ENCODE measurements at places on chromosomes 5 and 9. TPM values are rescaled to one million over a fixed set of nuclear protein-coding genes. Genes with fewer than 3 reads are reported as not detected.

DNA sequence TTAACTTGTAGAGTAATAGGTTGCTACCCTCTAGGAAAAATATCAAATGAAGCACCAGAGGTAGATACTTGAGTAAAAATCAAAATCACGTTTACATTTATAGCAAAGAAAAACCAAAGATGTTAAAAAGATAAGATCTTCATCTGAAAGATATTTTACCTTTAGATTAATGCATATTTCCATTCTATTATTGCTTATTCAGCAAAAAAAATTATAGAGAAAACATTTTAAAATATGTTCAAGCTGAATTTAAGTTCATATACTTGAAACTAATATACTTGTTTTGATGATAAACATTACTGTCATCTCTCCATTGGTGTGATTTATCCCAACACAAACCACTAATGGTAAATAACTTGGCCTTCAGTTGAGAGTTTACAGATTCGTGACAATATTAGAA, 422.3 kb downstream of the CAAP1 start:
- DNase-seq = no peak

GRCh38 chr9:13274886-13275641, 4.4 kb downstream of the MPDZ start:
- DNase-seq = peak; percentile 13

GRCh38 chr5:92838253-92838652, 742.8 kb downstream of the NR2F1-AS1 start:
- peak; percentile 52 for DNase-seq

GRCh38 chr5:128637031-128637430, 99.0 kb upstream of the FBN2 start:
- DNase-seq = no peak

DNA sequence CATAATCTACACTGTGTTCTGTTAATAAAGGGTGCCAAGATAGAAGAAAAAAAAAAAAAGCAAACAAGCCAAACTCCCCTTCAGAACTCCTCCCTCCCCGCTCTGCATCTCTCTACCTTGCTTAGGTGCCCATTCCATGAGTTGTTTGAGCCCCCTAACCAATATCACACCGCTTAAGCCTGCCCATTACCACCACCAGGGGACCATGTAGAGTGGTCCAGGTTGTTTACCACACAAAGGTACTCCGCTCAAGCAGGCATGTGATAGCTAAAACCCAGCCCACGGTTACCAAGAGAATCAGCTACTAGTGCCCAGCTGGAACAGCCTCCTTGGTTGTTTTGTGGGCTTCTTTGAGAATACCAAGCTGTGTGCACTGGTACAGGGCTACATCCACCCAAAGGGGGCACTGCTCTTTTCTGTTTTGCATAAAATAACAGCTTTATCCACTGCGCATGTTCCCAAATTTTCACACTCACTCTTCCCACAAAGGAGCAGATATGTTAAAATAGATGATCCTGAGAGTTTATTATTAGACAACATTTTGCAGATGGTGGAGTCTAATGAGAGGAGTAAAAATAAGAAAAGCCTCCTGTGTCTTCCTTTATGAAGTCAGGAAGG, 304.1 kb downstream of the DEPDC1B start:
- no peak for DNase-seq

- no peak for DNase-seq
These were observed 245.9 kb downstream of the SAXO1 start for GRCh38 chr9:18786911-18787650.

DNA sequence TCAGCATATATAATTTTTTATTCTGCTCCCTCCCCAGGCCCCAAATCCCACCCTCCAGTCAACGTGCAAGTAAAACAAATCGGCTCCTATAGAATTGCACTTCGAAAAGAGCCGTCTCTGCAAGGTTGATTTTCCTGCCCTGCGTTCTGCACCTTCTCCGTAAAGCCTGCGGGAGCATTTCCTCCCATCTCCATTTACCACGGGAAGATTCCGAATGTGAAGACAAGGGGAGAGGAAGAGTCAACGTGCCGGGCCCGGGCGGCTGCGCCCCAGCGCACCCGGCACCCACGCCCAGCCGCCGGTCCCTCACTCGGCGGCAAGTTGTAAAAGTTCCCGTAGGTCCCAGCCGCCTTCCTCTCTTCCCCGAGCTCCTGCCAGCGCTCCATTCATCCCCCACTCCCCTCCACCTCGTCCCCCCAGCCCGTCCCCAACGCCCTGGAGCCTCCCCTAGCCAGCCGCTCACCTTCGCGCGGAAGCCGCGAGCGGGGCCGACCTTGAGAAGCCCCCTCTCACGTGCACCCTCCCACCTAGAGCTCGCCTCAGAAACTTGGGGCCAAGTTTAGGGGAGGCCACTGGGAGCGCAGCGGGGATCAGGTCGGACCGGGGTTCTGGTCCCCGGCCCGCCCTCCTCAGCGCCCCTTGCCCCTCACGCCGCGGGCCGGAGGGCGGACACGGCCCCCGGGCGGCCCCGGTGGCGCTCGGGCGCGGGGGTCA, 431 bp downstream of the BNC2 start:
- peak; percentile 23 for DNase-seq

DNA sequence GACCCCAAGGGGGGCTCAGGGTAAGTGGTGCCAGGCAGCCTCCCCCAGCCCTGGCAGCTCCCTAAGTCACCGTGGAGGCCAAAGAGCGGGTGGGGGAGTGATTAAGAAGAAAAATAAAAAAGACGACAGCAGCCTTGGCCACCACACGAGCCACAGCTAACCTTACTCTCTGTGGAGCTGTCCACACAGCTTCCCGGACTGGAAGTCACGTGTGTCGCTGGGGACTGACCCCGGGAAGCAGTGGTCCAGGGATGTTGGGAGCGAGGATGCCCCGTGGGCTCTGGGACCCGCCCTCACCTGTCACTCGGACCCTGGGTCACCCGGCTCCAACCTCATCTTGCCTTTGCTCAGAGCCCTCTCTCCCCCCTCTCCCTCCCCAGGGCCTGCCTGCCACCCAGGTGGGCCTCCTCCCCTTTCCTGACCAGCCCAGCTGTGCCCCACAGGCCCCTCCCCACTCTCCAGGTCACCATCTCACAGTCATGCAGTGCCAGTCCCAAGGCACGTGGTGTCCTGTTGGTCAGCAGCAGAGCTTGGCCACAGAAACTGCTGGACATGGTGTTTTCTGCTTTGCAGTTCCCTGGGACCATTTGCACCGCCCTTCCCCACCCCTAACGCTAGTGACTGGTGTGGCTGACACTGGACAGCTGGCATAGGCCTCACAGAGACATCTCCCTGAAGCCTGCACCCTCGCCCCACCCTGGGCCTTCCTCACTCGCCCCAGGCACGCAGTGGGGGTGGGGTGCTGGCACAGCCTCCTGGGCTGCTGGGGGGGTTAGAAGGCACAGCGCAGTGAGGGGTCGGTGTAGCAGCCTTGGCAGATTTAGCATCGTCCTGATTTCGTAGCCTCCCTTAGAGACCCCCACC, 9.8 kb upstream of the EXOC3 start:
- DNase-seq = no peak

DNA sequence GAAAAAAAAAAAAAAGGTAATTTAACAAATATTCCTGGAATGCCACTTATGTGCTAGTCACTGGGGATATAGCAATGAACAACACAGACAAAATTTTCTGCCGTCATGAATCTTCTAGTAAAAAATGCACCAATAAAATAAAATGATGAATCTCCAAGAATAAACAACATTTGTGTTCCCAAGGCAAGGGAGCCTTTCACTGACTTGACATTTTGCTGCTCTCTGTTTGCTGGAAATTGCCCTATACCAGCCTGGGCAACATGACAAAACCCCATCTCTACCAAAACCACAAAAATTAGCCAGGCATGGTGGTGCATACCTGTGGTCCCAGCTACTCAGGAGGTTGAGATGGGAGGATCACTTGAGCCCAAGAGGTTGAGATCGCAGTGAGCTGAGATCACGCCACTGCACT, 64.5 kb upstream of the ERBIN start:
- peak; percentile 81 for DNase-seq

DNA sequence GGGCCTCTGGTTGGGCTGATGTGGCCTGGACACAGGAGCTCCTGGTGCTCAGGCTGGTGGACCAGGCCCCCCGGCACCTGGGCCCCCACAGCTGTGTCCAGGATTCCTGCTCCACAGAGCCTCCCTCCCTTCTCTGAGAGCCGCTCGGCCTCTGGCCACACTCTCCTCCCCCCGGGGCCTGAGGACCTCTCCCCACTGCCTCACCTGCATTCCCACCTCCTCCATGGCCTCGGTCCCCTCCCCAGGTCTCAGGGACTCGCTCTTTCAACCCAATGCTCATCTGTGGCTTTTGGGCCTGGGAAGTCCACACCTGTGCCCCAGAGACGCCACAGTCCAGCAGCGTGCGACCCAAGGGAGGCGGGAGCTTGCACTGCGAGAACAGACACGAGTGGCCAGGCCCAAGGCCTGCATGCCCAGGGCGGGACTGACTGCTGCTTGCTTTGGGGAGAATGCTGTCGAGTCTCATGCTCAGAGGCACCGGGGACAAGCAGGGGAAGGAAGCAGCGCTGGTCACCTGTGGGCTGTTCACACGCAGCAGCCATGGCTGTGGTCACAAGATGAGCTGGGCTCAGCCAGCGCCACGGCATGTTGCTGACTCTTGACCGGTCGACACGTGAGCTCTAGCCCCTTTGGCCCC, 14.6 kb downstream of the PAEP start:
- DNase-seq = no peak

DNA sequence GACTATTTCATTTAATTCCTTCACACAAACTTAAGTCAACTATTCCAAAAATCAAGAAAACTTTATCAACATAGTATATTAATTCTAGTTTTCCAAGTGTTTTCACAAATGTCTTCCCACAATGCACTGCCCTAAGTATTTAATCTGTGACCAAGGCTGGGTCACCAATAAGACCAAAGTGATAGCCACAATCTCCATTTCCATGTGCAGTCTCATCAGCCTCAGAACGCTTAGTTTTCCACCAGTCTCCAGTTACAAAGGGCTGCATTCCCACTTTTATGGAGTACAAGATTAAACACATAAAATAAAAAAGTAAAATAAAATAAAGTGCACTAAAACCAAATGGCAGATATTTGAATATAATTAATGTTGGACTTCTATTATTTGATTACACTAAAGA, 371.6 kb upstream of the CCNH start:
- DNase-seq = no peak

- DNase-seq = no peak
These were observed 44.4 kb downstream of the HMGCR start for GRCh38 chr5:75381456-75381855.

DNA sequence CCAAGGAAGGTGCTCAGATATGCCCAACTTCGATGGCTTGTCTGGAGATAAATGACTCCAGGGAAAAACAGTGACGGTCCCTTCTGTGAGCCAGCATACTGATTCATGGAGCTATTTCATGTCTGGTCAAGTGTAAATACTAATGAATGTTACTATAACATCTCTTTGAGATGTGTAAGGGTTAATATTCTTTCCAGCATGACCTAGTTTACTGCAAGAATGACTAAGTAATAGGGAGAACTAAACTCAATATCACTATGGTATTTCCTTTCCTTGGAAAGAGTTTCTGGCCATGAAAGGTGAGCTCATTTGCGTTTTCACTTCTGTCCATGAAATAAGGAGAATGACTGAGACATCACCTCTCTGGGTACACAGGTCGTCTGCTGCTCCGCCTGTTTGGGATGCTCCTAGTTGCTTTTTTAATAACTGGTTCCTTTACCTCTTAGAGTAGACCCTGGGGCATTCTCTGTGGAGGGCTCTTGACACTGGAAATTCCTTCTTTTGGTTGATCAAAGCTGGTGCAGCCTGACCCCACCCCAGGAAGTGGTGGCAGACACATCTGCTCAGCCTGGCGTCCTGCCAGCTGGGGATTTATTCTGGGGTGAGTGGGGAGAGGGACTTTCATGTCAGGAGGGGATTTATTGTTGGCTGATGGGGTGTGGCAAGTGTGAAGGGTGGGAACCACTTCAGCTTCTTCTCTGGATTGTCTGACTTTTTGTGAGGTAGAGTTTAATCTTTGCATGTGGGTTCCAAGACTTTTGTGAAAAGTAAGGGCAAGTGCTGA, 250.0 kb upstream of the MPDZ start:
- no peak for DNase-seq

- peak; percentile 12 for DNase-seq
These were observed 245.1 kb upstream of the MEF2C start for GRCh38 chr5:89128092-89128491.

GRCh38 chr5:176680226-176680563, 32.9 kb downstream of the TSPAN17 start:
- no peak for DNase-seq

- DNase-seq = no peak
These were observed 25.4 kb upstream of the ANXA6 start for GRCh38 chr5:151182976-151183375.

- peak; percentile 73 for DNase-seq
These were observed 757 bp downstream of the CDC26 start for GRCh38 chr9:113274474-113275156.

- DNase-seq = peak; percentile 7
These were observed 100.9 kb upstream of the MAP1B start for GRCh38 chr5:72006361-72006760.

DNA sequence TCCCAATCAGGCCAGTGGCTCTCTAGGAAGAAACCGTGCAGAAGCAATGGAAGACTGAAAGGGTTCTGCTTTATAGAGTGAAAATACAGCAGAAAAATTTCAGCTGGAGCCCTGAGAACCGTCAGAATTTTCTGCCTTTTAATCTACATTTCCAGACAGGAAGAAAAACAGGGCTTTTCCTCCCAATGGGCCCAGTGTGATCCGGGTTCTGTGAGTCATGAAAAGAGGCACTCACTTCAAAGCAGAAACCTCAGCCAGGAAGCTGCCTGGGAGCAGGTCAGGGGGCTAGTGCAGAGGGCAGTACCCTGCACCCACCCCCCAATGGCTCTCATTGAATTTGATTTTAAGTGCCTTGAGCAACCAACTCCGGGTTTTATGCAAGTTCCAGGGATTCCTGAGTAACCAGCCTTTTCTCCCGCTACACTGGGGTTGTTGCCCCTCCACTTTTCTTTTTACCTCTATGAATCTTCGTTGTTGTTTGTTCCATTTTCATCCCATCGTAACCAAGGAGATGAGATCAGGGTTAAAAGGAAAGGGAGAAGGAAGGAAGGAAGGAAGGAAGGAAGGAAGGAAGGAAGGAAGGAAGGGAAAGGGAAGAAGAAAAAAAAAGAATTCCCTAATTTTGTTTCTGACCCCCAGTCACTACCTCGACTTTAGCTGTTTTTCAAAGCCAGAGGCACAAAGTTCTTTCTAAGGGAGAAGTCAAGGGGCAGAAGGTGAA, 1.3 kb downstream of the BARHL1 start:
- DNase-seq = no peak

The DNAH5 gene
- total RNA-seq = 3.5 TPM

The SOWAHA gene
- not detected for total RNA-seq

The PCA3 gene
- total RNA-seq = not detected

The PJA2 gene
- total RNA-seq = 12.8 TPM

The FAM200C gene
- total RNA-seq = 2.6 TPM

The ORM2 gene
- not detected for total RNA-seq

The C9 gene
- total RNA-seq = not detected

The PDZD2 gene
- 2.9 TPM for total RNA-seq

The FCN2 gene
- not detected for total RNA-seq

Measured in PC-3 (cell line).